ENCODE measurements at places on chromosomes 2 and 18.

DNA sequence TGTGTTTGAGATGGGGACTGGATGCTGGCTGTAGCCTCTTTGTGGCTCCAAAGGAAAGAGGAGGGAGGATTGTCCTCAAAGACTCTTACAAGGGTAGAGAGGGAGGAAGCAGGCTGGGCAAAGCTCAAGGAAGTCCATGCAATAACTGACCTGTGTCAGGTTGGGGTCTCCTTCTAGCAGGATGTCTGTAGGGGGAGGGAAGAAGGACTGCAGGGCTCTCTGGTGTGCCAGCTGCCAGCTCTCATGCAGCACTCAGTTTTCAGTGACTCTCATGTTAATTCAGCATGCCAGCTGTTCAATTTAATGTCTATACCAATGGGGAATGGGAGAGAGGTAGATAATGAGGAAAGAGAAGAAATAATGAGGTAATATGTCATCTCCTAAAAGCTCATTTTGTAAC lies 85.3 kb upstream of the RANBP2 start:
- DNase-seq, result no peak

- no peak for DNase-seq
Observed at GRCh38 chr2:111919365-111919764, 21.0 kb downstream of the MERTK start.

GRCh38 chr2:105294046-105294445 lies 35.5 kb downstream of the TGFBRAP1 start:
- no peak for DNase-seq

DNA sequence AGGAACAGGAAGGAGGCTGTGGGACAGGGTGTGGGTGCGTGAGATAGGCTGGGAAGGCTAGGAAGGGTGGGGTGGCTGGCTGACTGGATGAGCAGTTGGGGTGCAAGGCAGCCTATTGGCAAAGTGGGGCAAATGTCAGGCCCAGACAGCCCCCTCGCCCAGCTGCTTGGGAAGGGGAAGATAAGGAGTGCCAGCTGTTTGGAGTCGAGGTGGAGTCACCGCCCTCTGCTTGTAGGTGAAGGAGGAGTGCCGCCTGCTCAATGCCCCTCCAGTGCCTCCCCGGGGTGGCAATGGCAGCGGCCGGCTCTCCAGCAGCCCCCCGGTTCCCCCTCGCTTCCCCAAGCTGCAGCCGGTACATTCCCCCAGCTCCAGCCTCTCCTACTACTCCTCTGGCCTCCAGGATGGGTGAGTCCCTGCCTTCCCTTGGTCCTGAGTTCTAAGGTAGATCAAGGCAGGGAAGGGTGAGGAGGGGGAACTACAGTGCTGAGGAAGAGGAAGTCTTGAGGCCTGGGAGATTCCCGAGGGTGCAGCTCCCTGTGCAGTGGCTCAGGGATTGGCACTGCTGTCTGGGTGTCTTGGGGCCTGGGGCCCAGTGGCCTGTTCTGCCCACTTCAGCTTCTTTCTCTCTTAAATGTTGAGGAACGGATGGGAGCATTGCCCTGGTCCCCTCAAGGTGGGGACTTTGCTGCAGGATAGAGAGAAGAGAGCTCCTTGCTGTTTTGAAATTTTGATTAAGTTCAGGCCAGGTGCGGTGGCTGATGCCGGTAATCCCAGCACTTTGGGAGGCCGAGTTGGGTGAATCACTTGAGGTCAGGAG lies 13.3 kb downstream of the GAREM2 start:
- DNase-seq, result no peak

DNA sequence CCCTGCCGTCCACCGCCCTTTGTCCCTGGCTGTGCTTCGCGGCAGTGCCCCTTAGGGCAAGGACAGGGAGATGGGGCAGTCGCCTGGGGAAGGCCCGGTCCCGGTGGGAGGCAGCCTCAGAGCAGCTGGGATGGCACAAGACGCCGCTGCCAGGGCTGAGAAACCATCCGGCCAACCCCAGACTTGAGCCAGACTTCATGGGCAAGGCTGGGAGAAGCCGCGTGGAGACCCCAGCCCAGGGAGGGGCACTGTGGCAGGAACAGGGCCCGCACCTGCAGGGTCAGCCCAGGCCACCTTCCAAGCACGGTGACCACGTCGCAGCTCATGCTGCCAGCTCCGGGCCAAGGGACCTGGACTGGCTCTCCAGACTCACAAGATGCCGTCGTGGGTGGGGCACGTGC lies 84.0 kb downstream of the NFATC1 start:
- DNase-seq, result no peak

GRCh38 chr2:130845505-130846085 lies 8.9 kb downstream of the ARHGEF4 start:
- DNase-seq, result no peak

DNA sequence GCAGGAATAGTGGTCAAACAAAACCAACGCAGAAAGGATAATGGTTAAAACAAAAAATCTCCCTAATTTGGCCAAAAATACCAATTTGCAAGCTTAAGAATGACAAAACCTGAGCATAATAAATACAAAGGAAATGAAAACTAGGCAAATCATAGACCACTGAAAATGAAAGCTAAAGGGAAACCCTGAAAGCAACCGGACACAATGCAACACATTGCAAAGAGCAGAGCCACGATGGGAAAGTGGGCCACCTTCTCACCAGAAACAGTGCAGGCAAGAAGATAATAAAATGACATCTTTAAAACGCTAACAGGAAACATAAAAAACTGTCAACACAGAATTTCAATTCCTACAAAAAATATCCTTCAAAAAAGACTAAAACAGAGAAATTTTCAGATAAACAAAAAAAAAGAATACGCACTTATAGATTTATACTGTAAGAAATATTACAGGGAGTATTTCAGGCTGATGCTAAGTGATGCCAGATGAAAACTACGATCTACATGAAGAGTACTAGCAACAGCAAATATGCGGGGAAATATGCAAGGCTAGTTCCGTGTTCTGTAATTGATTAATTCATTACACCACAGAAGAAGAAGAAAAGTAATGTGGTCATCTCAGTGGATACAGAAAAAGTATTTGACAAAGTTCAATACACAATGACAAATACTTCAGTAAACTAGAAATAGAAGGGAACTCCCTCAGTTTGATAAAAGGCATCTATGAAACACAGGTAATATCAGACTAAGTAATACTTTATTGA lies 239.5 kb downstream of the L3MBTL4 start:
- no peak for DNase-seq

GRCh38 chr2:162261032-162261945 lies 18.0 kb upstream of the FAP start:
- no peak for DNase-seq

- DNase-seq, result no peak
Observed at GRCh38 chr2:46193356-46193755, 103.9 kb upstream of the EPAS1 start.

DNA sequence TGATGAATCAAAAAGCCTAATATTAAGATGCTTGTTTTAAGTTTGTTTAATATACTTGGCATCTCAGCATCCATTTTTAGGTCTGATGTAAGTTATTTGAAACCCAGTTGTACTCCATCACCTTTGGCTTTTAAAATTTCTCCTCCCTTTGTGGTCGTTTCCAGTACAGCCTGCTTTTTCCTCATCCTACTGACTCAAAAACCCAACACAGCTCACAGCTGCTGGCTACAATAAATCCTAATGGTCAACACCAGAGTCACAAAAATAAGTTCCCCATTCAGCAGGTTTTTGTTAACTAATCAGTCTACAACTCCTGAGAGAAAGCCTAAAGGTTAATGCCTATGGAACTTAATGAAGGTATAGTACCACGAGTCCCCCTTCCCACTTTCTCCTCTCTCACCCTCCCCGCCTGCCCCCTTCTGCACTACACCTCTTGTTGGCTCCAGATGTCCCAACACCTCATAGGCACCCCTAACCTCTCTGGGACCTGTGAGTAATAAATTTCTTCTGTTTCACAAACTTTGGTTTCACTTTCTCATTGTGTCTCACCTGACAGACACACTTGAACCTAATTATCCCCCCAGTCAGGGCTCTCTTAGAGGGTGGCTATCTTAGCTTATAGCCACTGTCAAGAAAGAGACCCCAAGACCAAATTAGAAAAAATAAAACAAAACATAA lies 148.6 kb downstream of the GALNT1 start:
- DNase-seq, result no peak

- DNase-seq, result no peak
Observed at GRCh38 chr2:230439590-230439989, 23.6 kb downstream of the SP100 start.

- DNase-seq, result no peak
Observed at GRCh38 chr2:53572696-53573095, 194.9 kb upstream of the CHAC2 start.

GRCh38 chr18:2486426-2486825 lies 84.9 kb downstream of the METTL4 start:
- no peak for DNase-seq

DNA sequence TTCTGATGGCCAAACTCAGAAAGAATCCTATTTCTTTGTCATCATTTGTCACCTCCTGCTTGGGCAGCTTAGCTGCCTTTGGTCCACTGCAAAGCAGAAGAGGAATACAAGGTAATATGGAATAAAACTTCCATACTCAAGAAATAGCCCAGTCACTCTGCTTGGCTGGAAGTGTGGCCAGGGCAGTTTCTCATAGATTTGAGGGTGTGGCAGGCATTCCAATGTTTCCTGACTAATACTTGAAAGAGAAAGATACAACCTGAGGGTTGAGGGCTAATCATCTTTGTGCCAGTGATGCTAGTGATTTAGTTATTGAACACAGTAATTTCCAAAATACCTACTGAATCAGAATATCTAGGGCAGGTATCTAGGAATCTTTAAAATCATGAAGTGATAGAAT lies 83.1 kb downstream of the FAM161A start:
- no peak for DNase-seq

DNA sequence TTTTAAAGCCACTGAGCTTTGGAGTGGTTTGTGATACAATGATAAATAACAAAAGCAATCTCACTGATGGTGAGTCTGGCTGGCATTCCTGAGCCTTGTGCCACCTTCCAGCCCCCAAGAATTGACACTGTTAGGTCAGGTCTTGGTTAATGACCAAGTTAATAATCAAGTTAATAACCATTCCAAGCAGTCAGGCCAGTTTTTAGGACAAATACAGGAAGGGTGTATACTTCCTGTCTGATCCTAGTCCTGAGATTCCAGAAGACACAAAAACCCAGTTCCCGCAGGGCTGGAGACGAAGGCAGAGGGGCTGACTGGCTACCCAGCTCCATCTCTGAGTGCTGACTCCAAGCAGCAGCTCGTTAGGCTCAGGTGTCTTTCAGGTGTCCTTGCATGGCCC lies 74.6 kb upstream of the LAPTM4A start:
- no peak for DNase-seq

DNA sequence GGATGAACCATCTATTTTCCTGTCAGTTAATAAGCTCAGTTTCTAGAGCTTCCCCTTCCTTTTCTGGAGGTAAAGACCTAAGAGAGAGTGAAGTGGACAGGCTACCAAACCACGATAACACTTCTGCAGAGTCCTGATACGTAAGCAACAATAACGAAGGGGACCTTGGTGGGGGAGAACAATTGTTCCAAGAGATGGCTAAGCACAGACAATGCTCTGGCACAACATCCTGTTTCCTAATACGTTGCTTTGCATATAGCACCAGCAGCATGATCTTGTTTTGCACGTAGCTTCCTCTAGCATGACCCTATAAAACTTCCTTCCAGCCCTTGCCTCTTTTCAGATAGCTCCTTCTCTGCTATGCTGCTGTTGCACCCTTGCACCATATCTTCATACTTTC lies 247.3 kb downstream of the RAD51AP2 start:
- DNase-seq, result no peak

- no peak for DNase-seq
Observed at GRCh38 chr18:59834267-59834666, 65.5 kb upstream of the PMAIP1 start.

GRCh38 chr2:58976375-58977071 lies 735.4 kb upstream of the FANCL start:
- no peak for DNase-seq

GRCh38 chr2:55958756-55959155 lies 35.2 kb upstream of the EFEMP1 start:
- DNase-seq, result no peak

GRCh38 chr2:67096886-67097285 lies 300.2 kb upstream of the ETAA1 start:
- no peak for DNase-seq

GRCh38 chr2:28978606-28979005 lies 2.5 kb upstream of the TOGARAM2 start:
- no peak for DNase-seq

GRCh38 chr2:23445450-23445868 lies 60.5 kb downstream of the KLHL29 start:
- no peak for DNase-seq

DNA sequence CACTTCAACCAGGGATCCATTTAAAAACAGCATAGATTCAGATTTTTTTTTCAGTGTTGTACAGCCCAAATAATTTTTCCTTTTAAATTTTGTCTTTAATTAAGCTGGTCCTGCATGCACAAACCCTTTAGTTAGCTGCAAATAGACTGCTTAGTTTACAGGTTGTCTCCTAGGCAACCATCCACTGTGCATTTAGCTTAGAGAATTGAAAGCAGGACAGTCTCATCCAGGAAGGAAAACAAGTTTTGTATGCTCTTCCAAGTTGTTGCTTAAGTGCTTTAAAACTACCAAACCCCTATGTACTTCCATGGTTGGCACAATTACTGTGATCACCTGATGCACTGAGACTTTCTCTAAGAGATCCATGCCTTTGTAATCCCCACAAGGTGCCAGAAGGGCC lies at the start of gene MAP3K19:
TSS of gene MAP3K19 (minus strand) at position 148 of the 400 bp plus-strand sequence. CDS start 22,800 bp downstream, outside the sequence.
- no peak for DNase-seq

DNA sequence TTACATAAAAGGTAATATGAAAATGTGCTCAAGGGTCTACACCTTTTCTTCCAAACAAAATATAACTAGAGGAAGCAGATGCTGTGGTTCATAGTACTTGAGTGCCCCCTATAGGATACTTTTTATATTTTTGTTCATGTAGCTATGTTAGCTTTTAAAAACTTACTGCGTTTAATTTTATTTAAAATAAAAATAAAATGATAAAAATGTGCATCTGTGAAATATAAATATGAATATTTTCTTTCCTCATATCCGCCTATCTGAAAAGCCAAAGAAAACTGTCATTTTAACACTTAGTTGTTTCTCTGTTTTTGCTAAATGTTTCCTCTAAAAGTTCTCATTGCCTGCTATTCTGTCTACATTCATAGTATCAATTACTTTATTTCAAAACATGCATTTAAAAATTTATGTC lies 9.6 kb upstream of the LRP1B start:
- no peak for DNase-seq

DNA sequence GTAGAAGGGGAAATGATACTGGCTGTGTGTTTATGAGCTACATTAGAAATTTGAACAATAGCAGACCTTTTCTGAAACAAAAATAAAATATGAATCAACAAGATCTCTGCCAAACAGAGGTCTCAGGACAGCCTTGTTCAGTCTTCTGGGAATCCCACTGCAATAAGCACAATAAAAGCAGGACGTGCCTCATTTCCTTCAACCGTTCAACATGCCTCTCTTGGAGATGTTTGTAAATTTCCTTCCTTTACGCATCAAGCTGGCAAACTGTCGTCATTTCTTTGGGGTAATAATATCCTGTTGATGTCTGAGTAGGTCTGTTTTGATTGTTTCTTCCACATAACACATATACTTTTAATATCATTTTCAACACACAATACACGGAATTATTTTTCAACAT lies 77.2 kb downstream of the TCF4 start:
- DNase-seq, result no peak

GRCh38 chr18:14971461-14972185 lies 223.7 kb downstream of the ANKRD30B start:
- DNase-seq, result no peak

GRCh38 chr2:222572751-222573174 lies 83.1 kb downstream of the FARSB start:
- DNase-seq, result no peak

- no peak for DNase-seq
Observed at GRCh38 chr18:70288171-70288850, 534 bp upstream of the SOCS6 start.

All from GM12864 (cell line).